ENCODE measurements at places on chromosomes 1 and 21. TPM values are rescaled to one million over a fixed set of nuclear protein-coding genes. Genes with fewer than 3 reads are reported as not detected.

TMPRSS15 gene
- total RNA-seq: not detected

LCE7A gene
- total RNA-seq: not detected

EYA3 gene
- 18.8 TPM for total RNA-seq

TMEM51 gene
- total RNA-seq: 10.2 TPM

F13B gene
- not detected for total RNA-seq

AIRE gene
- not detected for total RNA-seq

CACNA1S gene
- not detected for total RNA-seq

MAP3K21 gene
- total RNA-seq: 1.4 TPM
